ENCODE measurements at places on chromosomes 2 and 18. TPM values are rescaled to one million over a fixed set of nuclear protein-coding genes. Genes with fewer than 3 reads are reported as not detected.
A peak's percentile ranks its signal among the peaks of the same experiment; 100 is the strongest.

GRCh38 chr2:63364866-63365265 is 223.4 kb downstream of the WDPCP start:
- no peak for DNase-seq

DNA sequence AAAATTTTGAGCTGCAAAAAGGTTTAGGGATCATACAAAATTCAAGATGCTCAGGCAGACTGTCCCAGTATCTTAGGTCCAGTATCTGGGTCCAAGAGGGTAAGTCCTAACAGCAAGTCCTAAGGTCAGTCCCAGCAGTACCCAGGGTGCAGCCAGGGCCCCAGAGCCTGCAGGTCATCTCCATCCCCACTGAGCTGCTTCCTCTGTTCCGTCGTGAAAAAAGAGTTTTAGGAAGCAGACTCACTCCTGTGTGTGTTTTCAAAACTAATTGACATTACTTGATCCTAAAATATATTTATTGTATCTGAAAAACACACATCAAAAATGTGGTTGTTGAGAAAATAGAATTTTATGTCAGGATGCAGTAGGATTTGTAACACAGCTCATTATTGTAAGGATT is 69.9 kb upstream of the ALKAL2 start:
- DNase-seq: no peak

- DNase-seq: peak; percentile 72
Measured at GRCh38 chr2:73984922-73985307, 205 bp downstream of the TET3 start.

GRCh38 chr2:188529710-188530109 is 238.0 kb downstream of the GULP1 start:
- DNase-seq: no peak

GRCh38 chr2:222304737-222305515 is 6.1 kb upstream of the PAX3 start:
- no peak for DNase-seq

DNA sequence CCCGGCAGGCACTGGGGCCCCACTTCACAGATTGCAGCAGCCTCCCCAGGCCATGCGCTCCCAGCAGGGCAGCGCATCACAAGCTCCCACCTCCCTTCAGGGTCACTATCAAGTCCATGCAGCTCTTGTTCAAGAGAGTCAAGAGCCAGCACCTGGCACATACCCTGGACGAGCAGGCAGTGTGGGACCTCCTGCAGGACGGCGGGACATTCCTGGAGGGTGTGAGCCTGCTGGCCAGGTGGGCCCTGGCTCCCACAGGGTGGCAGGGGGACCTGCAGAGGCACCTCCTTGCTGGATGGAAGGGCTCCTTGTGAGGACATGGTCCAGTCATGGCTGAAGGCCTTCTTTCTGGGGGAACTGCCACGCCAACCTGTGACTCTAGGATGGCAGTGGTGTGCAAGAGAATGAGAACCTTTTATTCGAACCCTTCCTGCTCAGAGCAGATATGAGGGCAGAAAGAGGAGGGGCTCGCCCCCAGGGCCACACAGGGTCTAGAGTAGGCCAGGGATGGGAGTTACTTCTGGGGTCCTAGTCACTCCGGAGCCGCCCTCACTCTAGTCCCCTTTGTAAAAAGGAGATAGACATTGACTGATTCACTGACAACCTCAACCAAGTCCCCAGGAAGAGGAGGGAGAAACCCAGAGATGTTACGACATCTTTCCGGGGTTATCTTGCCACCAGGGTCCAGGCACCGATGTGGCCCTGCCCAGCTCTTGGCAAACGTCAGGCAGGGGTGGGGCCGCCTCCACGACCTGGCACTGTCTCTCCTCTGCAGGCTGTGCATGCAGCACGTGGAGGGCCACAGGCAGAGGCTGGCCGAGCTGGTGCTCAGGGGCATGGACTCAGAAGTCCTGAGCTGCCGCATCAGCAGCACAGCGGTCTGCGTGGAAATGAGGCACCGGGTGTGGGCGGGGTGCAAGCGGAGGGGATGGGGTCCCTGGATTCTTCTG is 31.3 kb downstream of the HJURP start:
- no peak for DNase-seq

GRCh38 chr2:132811148-132811915 is 141.3 kb upstream of the LYPD1 start:
- no peak for DNase-seq

- DNase-seq: no peak
Measured at GRCh38 chr2:38966678-38967077, 77.0 kb downstream of the ARHGEF33 start.

DNA sequence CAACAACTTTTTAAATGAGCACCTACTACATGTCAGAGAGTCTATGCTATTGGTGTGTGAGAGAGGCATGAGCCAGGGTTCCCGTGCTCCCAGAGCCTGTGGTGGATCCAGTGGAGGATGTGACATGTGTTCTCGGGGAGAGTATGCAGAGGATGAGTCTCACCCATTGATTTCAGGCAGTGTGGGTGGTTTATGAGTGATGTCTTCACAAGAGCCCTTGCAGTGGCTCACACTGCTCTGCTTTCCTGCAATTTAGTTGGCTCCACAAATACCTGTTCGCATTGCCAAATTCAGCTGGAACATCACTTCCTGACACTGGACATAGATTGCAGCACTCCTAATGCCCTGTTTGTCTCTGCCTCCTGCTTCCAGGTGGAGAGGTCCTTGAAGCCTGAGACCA is 243.6 kb upstream of the CXCR4 start:
- peak; percentile 50 for DNase-seq

GRCh38 chr18:75824661-75825060 is 397.2 kb upstream of the SMIM21 start:
- no peak for DNase-seq

DNA sequence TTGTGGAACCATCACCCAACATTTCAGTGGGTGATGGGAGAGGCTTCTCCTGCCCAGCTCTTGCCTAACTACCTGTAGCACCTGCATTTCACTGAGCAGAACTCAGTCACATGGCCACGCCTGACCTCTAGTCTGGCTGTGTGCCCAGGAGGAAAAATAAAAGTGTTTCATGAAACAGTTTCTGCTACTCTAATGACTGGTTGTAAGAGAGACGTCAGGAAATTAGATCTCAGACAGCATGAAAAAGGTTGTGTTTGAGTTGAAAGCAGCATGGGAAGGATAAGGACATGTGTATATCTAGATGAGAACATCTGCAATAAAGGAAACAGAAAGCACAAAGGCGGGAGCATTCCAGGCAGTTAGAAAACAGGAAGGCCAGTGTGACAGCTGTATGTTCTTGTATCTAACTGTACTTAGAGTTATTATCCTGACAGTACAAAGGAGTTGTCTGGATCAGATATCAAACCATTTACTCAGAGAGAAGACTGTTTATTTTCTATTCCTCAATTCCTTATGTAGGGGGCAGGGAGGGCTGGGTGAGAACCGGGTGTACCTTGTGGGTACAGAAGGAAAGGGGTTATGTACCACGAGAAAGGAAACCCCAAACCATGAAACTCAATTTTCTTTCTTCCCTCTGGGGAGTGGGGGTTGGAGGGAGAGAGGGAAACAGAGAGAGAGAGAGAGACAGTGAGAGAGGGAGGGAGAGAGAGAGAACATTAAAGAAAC is 307.4 kb upstream of the VWC2L start:
- no peak for DNase-seq

GRCh38 chr2:96692094-96692971 is 47.5 kb downstream of the LMAN2L start:
- no peak for DNase-seq

GRCh38 chr2:172086241-172087206 is 1.2 kb downstream of the DLX1 start:
- peak; percentile 79 for DNase-seq

DNA sequence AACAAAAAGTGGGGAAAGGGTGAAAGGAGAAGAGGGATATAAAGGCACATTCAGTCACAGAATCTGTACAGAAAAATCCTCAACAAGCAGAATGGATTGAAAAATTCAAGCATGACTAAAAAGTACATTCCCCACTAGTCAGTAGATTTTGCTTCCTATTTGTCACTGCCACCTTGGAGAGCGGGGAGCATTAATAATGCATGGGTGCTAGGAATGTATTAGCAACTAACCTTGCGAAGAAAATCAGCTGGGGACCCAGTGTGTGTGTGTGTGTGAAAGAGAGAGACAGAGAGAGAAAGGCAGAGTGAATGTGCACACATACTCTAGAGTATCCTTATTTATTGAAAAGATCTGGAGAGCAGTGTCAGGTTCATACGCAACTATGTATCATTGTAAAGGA is 968.7 kb upstream of the ZEB2 start:
- DNase-seq: no peak

DNA sequence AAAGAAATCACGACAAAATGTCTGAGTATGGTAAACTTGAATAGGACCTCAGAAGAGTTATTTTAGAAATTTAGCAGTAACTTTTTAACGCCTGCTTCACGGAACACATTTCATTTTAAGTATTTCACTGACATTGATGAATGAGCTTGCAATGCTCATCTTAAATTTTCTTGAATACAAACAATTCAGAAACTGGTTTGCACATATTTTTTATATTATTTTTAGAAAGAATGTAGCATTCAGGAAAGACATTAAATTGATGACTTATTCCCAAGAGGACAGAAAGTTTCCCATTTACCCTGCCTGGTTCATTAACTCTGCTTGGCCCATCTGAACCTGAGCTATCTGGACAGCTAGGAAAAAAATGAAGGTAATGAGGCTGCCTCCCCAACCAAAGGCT is 89.3 kb downstream of the MBD2 start:
- no peak for DNase-seq

GRCh38 chr2:208049006-208049405 is 23.7 kb upstream of the PLEKHM3 start:
- DNase-seq: no peak

Gene CABYR
- total RNA-seq: 0.65 TPM

Gene DCC
- not detected for total RNA-seq

Gene KRTCAP3
- 13.4 TPM for total RNA-seq

Gene GPBAR1
- total RNA-seq: 1.4 TPM

Gene CDH19
- total RNA-seq: not detected

Gene ITPRIPL1
- 28.0 TPM for total RNA-seq

Gene TUBA4A
- total RNA-seq: 82.0 TPM

Gene HOXD3
- total RNA-seq: not detected

Gene KIF3C
- 4.0 TPM for total RNA-seq
